ENCODE measurements at places on chromosomes 5 and 9.

DNA sequence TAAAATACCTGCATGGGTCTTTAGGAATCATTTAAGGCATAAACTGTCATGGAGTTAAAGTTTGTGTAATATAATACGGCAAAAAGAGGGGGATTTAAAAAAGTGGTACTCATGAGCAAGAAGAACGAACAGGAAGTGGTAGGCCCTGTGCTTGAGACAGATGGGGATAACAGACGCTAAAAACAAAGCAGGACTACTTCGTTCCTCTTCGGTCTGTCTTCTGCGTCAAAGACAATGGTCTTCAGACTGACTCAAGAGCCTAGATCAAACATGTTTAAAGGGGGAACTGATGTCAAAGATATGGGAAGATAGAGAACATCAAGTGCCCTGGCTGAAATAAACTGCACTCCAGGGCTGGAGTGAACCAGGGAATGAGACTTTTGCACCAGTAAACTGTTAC is 59.8 kb upstream of the RFX3 start:
- no peak overlapping the region for H3K27ac ChIP-seq
- no peaks in the 10 kb centered on the region for H3K27me3 ChIP-seq
- DNase-seq, result no peak
- H3K36me3 ChIP-seq, result no peaks in the 10 kb centered on the region
- no peak overlapping the region for H3K4me3 ChIP-seq

DNA sequence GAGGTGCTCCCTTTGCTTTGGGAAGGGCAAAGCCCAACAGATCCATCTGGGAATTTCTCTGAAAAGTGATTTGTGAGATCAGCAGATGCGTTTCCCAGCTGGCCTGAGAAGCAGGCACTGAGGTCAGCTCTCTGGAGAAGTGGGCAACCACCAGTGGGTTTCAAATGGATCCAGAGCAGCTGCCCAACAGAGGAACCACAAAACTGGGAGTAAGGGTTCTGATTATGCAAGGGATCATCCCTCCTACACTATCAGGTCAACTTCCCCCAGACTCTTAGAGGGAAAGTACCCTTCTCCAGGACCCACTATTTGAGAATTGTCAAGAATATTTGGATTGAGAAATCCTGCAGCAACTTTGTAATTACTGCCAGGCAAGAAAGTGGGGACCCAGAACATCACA is 21.7 kb downstream of the CCL28 start:
- peaks cover 9% of the 10 kb centered on the region for H3K36me3 ChIP-seq
- no peak for DNase-seq
- H3K27me3 ChIP-seq, result no peaks in the 10 kb centered on the region
- no peaks in the 10 kb centered on the region for H3K4me1 ChIP-seq

DNA sequence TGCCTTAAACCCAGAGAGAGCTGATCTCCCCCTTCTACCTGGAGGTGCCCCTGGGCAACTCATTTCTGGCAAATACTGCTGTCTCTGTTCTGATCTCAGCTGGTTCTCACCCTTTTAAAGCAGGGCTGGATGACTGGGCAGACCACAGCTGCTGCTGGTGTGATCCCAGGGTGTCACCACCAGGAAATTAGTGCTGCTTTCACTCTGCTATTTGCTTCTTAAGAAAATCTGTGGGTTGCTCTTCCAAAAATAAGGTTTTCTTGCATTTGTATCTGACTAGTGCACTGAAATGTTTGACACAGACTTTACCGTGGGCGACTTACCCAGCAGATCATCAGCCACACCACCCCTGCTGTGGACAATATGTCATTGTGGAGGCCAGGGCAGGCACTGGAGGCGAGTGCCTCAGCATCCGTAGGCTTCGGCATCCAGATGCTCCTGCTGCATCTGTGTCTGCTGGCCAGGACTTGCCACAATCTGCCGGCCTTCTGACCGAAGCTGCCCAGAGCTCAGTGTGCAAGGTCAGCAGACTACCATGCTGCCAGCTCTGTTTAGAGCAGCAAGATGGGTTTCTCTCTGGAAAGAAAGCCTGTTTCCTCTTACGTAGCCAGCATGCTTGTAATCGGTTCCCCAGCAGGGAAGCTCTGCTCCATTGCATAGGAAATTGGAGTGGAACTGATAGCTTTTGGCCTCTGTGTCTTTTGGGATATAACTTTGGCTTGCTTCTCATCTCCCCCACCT is 13.6 kb downstream of the ARHGAP26 start:
- H3K27ac ChIP-seq, result peak overlapping the region; percentile 60
- no peaks in the 10 kb centered on the region for H3K27me3 ChIP-seq
- peak; percentile 18 for DNase-seq
- H3K4me1 ChIP-seq, result peaks cover 75% of the 10 kb centered on the region
- H3K4me3 ChIP-seq, result no peak overlapping the region

GRCh38 chr5:36073595-36074216 is 7.0 kb upstream of the UGT3A2 start:
- no peak overlapping the region for H3K27ac ChIP-seq
- no peak overlapping the region for H3K4me3 ChIP-seq
- peaks cover 6% of the 10 kb centered on the region for H3K27me3 ChIP-seq
- peaks cover 2% of the 10 kb centered on the region for H3K4me1 ChIP-seq
- no peak for DNase-seq
- no peaks in the 10 kb centered on the region for H3K36me3 ChIP-seq

GRCh38 chr5:74132485-74132884 is 506.5 kb downstream of the ARHGEF28 start:
- H3K4me3 ChIP-seq, result no peak overlapping the region
- no peaks in the 10 kb centered on the region for H3K36me3 ChIP-seq
- no peak overlapping the region for H3K27ac ChIP-seq

GRCh38 chr5:75057561-75057960 is 5.2 kb upstream of the GCNT4 start:
- H3K36me3 ChIP-seq, result no peaks in the 10 kb centered on the region
- H3K4me1 ChIP-seq, result peaks cover 68% of the 10 kb centered on the region
- peak overlapping the region; percentile 86 for H3K27ac ChIP-seq
- H3K4me3 ChIP-seq, result no peak overlapping the region
- peaks cover 8% of the 10 kb centered on the region for H3K27me3 ChIP-seq

Data from T-cell (primary cell).